ENCODE measurements at places on chromosomes 4 and X. TPM values are rescaled to one million over a fixed set of nuclear protein-coding genes. Genes with fewer than 3 reads are reported as not detected.

DNA sequence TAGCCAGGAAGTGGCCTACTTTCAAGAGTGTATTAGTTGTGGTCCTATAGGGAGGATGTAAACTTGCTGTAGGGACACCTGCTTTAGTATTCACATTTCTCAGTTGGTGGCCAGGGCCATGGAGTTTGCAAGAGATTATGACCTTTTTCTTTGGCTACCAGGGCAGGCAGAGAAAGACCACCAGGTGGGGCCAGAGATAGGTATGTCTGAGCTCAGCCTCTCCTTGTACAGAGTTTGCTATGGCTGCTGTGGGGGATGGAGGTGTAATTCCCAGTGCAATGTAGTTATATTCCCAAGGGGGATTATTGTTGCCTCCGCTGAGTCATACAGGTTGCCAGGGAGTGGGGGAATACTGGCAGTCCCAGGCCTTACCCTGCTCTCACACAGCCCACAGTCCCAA is 26.3 kb upstream of the DACH2 start:
- DNase-seq = no peak

- no peak for DNase-seq
Measured at GRCh38 chrX:8868906-8869305, 67.7 kb upstream of the FAM9A start.

GRCh38 chr4:26724534-26724933 is 136.1 kb upstream of the STIM2 start:
- no peak for DNase-seq

Gene CFP
- polyA plus RNA-seq = 1.3 TPM

DNA sequence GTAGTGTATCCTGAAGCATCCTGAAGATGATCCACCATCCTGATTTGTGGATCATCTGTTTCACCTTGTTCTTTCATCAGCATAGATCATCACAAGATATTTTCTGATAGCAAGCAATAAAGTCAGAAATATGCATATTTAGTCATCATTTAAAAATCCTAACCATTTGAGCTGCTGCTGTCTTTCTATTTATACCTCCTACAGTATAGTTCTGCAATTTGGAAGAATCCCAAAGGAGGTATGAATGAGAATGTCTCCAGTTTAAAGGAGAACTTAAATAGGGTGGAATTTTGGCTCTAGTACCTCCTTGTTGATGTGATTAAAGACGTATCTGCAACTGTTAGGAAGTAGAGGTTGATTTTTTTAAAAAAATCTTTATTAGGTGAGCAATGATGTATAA is 7.6 kb downstream of the SLC25A14 start:
- no peak for DNase-seq

Gene F8A2
- not detected for polyA plus RNA-seq

Gene TEC
- 4.9 TPM for polyA plus RNA-seq

GRCh38 chr4:106671716-106672115 is 303.1 kb upstream of the GIMD1 start:
- DNase-seq = no peak

DNA sequence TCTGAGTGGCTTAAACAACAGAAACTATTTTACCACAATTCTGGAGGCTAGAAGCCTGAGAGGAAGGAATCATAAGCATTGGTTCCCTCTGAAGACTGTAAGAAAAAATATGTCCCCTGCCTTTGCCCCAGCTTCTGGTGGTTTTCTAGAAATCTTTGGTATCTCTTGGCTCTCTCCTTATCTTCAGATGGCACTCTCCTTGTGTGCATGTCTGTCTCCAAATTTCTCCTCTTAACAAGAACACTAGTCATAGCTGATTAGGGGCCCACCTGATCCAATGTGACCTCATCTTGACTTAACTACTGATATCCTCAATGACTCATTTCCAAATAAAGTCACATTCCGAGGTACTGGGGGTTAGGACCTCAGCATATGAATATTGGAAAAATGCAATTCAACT is 635.0 kb upstream of the NR3C2 start:
- no peak for DNase-seq

- DNase-seq = no peak
Measured at GRCh38 chrX:82031250-82031649, 829.3 kb downstream of the SH3BGRL start.

Gene CXCR3
- polyA plus RNA-seq = 0.19 TPM

GRCh38 chr4:14829795-14830194 is 172.5 kb upstream of the CPEB2 start:
- DNase-seq = no peak

Gene PALLD
- 223 TPM for polyA plus RNA-seq

DNA sequence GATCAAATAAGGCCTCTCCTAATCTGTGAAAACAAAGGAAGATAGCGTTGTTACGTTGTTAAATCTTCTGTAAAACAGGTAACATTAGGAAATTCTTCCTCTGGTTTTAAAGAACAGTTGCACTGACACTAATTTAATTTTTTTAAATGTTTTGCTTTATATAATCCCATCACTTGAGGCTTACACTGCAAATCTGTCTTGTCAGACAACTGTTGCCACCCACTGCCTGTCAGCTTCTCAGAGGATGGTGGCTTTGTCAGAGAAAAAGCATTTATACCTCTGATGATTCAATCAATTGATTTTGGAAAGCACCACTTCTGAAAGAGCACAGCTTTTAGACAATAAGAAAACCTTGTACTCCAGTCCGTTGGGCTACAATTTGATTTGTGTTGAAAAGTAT is 799.1 kb downstream of the FSTL5 start:
- no peak for DNase-seq

Gene SSX2
- polyA plus RNA-seq = not detected

Gene TLR7
- polyA plus RNA-seq = 0.76 TPM

DNA sequence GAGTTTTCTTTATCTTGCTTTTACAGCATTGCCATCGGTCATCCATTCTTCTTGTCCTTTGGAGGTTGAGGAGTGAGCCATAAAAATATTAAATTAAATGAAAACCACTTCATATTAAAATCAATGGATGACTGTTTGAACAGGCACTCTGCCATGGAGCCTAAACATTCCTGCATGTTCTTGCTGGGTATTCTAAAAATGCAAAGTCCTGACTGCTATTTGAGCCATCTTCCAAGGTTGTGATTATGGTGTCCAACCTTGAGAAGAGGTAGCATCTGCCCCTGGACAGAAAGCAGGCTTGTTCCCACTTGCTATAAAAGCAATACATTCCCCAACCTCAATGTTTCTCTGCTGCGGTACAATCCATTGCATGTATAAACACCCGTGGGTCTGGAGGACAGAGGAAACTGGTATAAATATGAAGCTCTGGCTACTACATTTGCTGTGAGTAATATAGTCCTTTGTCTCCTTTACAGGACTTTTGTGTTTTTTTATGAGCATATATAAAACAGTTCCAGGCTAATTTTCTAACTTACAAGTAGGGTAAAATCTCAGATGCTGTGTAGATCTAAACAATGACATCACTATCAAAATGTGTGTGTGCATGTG is 70.9 kb upstream of the FAT4 start:
- no peak for DNase-seq

- DNase-seq = no peak
Measured at GRCh38 chr4:81471298-81471587, 464 bp downstream of the RASGEF1B start.

- no peak for DNase-seq
Measured at GRCh38 chr4:82775243-82775642, 23.4 kb downstream of the SCD5 start.

DNA sequence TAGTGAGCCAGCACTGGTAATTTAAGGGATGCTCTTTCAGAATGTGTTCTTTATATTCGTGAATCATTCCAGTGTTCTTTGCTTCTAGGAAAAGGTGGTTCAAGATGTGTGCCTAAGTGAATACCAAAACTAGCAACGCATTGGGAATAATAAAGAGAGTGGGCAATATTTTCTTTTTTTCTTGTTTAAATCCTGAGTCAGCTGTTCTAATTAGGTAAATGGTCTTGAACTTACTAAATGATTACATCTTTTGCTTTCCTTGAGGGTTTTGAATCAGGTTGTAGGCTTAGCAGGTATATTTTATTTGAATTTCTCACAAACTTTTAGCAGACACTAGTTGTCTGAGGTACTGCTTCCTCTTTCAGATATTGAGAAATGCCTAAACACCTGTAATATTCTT is 29.5 kb downstream of the ENPEP start:
- no peak for DNase-seq

GRCh38 chrX:39819921-39820849 is 277.6 kb downstream of the BCOR start:
- DNase-seq = no peak

DNA sequence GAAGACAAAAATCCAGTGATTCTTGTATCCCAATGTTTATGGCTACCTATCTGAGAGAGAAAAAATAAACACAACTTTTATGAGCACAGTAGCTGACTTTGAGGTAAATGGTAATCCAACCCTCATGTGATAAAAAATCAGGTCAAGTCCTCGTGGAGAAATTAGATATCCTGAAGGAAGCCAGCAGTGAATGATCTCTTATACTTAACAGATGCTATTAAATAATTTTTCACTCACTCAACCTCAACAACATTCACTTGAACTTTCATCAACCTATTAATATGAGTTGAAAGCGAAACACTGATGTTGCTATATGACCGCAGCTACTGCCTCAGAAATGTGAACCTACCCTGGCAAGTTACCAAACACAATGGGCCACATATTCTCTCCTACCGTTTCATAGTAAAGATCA is 105.4 kb downstream of the GPC3 start:
- DNase-seq = no peak

DNA sequence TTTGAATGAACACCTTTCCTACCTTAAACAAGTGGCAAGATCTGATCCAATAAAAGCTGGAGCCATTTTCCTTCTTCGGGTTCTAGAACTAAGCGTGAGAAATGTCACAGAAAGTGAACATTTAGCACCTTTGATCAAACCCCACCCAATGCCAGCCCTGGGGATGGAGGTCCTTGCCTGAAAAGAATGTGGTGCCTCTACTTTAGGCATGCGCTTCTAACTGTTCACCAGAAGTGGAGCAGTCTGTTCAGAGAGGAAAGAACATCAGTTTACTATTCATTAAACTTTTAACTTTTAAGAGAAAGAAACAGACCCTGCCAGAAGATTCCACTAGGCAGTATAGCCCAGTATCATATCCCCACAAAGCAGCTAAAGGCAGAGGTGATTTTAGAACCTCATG is 75.9 kb downstream of the INTS12 start:
- no peak for DNase-seq

All from right renal cortex interstitium (tissue), 3 donors.